ENCODE measurements at places on chromosomes 16 and 17. TPM values are rescaled to one million over a fixed set of nuclear protein-coding genes. Genes with fewer than 3 reads are reported as not detected.
A peak's percentile ranks its signal among the peaks of the same experiment; 100 is the strongest.

The KCNJ18 gene
- not detected for total RNA-seq

The VMO1 gene
- not detected for total RNA-seq

DNA sequence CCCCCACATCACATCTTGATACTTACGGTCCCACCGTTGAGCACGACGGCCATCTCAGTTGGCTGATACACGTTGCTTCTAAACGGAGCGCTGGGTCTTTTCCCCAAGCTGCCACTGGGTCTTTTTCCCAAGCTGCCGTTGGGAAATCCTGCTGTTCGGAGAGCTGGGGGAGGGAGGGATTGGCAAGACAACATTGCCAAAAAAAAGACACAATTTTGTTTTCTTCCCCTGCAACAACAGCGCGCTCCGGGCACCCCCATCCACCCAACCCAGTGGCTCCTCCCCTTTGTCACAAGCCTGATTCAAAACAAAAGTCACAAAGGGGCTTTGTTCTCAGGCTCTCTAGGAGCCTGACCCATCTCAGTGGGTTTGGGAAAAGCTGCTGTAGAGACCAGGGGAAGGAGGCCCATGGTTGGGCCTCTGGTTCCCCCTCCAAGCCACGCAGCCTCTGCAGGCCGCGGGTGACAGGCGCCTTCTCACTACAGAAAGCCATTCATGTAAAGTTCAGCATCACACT lies 22.8 kb downstream of the GPRC5B start:
- H3K27me3 ChIP-seq = no peaks in the 10 kb centered on the region
- no peak overlapping the region for H3K27ac ChIP-seq
- peaks cover 11% of the 10 kb centered on the region for H3K4me1 ChIP-seq
- H3K36me3 ChIP-seq = peaks cover 92% of the 10 kb centered on the region
- no peak overlapping the region for H3K4me3 ChIP-seq

DNA sequence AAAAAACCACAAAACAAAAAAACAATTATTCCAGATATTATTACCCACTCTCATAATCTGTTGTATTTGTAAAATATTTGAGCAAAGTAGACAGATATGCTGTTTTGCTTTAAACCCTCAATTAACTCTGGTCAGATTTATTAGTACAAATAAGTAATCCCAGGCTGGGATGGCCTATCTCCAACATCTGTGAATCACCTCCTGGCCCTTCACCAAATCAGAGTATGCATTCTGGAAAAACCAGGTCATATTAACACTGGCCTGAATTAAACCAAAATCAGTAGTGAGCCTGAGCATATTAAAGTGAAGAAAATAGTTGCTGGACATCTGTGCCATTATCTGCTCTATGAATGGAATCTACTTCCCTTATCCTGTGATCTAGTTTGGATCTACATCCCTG lies 41.0 kb downstream of the STAT3 start:
- H3K36me3 ChIP-seq = peaks cover 54% of the 10 kb centered on the region
- H3K27ac ChIP-seq = no peak overlapping the region
- H3K27me3 ChIP-seq = no peaks in the 10 kb centered on the region
- DNase-seq = peak; percentile 47

DNA sequence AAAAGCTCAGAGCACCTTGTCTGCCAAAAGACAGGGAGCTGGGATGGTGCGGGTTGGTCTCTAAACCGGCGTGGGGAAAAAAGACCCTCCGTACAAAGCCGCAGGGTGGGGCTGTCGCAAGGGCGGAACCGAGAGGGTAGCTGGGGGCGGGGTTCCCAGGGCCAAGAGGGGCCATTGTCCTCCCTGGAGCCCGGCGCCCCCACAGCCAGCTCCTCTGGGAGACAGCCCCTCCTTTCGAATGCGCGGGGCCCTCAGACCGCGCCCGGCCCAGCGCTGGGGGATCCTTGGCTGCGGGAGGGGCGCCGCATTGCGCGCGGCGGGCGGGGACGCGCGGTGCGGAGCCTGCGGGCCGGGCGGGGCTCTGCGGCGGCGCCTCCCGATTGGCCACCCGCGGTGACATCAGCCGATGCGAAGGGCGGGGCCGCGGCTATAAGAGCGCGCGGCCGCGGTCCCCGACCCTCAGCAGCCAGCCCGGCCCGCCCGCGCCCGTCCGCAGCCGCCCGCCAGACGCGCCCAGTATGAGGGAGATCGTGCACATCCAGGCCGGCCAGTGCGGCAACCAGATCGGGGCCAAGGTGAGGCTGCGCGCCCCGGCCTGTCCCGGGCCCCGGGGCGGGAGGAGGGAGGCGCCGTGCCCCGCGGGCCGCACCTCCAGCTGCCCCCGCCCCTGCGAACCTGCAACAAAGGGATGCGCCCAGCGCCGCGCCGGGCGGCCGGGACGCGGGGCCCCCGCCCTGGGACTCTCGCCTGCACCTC lies at the start of gene TUBB3:
TSS of gene TUBB3 (plus strand) at position 459 of the 756 bp plus-strand sequence. CDS start at position 519, 60 bp downstream.
- peaks cover 85% of the 10 kb centered on the region for H3K36me3 ChIP-seq
- H3K27me3 ChIP-seq = no peaks in the 10 kb centered on the region
- DNase-seq = peak; percentile 88
- peak within 1 kb of the TSS; percentile 88 for H3K27ac ChIP-seq

- no peaks in the 10 kb centered on the region for H3K27me3 ChIP-seq
- no peak overlapping the region for H3K27ac ChIP-seq
- no peaks in the 10 kb centered on the region for H3K36me3 ChIP-seq
- no peak overlapping the region for H3K4me3 ChIP-seq
Observed at GRCh38 chr16:10770907-10771306, 27.3 kb downstream of the NUBP1 start.

The PRR14 gene
- 47.4 TPM for total RNA-seq

- peaks cover 30% of the 10 kb centered on the region for H3K36me3 ChIP-seq
- peaks cover 52% of the 10 kb centered on the region for H3K27me3 ChIP-seq
- H3K4me3 ChIP-seq = peak overlapping the region; percentile 26
- H3K4me1 ChIP-seq = no peaks in the 10 kb centered on the region
- DNase-seq = no peak
Observed at GRCh38 chr16:177394-177822, 928 bp downstream of the HBA1 start.

GRCh38 chr16:30075503-30076275 lies at the start of gene PPP4C:
Gene PPP4C (plus strand): TSS chr16:30075994. CDS start chr16:30076378, 384 bp downstream.
- DNase-seq = peak; percentile 95
- peaks cover 84% of the 10 kb centered on the region for H3K36me3 ChIP-seq
- H3K4me1 ChIP-seq = peaks cover 23% of the 10 kb centered on the region
- peak within 1 kb of the TSS; percentile 88 for H3K27ac ChIP-seq

- peak; percentile 71 for DNase-seq
- peak within 1 kb of the TSS; percentile 56 for H3K27ac ChIP-seq
- peaks cover 35% of the 10 kb centered on the region for H3K36me3 ChIP-seq
- H3K4me3 ChIP-seq = peak within 1 kb of the TSS; percentile 74
- H3K4me1 ChIP-seq = no peaks in the 10 kb centered on the region
Observed at GRCh38 chr17:82065638-82066303, at the start of gene DUS1L. Gene DUS1L (minus strand): TSS chr17:82065804. CDS start chr17:82065059, 745 bp downstream.

The MAPK8IP3 gene
- 110 TPM for total RNA-seq

The C16orf92 gene
- not detected for total RNA-seq

The CA7 gene
- not detected for total RNA-seq

GRCh38 chr16:72787130-72787513 lies 260.8 kb downstream of the ZFHX3 start:
- peak overlapping the region; percentile 38 for H3K4me3 ChIP-seq
- peaks cover 12% of the 10 kb centered on the region for H3K4me1 ChIP-seq
- peaks cover 3% of the 10 kb centered on the region for H3K36me3 ChIP-seq
- H3K27me3 ChIP-seq = no peaks in the 10 kb centered on the region

DNA sequence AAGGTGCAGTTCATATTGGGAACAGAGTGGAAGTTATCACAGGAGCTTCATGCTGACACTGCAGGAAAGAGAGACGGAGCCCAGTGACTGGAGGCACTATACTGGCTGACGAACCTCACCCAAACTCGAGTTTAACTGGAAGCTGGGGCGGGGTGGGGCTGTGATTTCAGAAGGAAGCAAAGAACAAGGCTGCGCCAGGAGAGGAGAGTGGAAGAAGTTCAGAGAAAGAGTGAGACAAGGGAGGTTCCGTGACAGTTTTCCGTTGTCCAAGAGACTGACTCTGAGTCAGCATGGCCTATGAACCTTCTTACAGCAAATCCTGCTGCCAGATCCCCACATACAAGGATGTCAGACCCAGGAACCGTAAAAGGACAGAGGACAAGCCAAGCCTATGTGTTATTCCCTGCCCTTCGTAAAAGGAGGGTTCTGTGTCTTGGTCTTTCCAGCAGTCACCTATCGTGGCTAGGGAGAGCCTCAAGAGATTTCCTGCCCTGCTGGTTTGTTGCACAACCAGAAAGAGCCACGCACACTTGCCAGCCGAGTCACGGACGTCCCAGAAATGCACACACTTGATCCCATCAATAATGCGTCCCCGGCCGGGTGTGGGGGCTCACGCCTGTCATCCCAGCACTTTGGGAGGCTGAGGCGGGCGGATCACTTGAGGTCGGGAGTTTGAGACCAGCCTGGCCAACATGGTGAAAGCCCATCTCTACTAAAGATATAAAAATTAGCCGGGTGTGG lies 5.1 kb downstream of the PITPNA start:
- no peak overlapping the region for H3K27ac ChIP-seq
- no peak for DNase-seq
- H3K4me3 ChIP-seq = no peak overlapping the region
- peaks cover 14% of the 10 kb centered on the region for H3K36me3 ChIP-seq

DNA sequence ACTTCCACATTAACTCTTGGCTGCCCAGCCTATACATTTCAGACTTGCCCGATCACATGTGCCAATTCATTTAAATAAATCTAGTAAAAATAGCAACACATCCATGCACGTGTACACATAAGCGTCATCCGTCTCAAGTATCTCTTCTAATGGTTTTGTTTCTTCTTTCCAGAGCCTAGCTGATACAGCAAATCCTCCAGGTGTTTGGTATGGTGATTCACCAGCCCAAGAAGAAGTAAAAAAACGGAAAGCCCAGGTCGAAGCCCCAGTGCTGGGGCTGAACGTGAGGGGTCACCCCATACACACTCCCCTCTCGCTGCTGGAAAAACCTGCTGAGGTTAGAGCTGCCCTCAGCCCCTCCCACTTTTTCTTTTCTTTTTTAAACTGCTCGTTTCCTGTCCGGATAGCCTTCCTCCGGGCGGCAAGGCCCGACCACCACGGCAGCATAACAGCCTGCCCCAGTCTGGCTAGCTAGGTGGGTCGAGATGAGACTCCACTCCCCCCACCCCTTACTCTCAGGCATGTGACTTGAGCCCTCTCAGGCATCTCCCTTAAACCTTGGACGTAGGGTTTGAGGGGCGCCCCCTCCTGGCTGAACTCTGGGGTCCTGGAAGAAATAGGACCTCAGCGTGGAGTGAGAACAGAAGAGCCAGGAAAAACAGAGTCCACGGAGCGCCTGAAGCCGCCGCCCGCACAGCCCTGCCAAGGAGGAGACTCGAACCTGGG lies 13.9 kb upstream of the OR1F1 start:
- peak overlapping the region; percentile 33 for H3K4me3 ChIP-seq
- H3K27ac ChIP-seq = no peak overlapping the region
- peaks cover 87% of the 10 kb centered on the region for H3K27me3 ChIP-seq
- H3K4me1 ChIP-seq = peaks cover 28% of the 10 kb centered on the region
- H3K36me3 ChIP-seq = peaks cover 37% of the 10 kb centered on the region

The HS3ST2 gene
- total RNA-seq = not detected

- H3K4me3 ChIP-seq = no peak overlapping the region
- H3K27me3 ChIP-seq = peaks cover 72% of the 10 kb centered on the region
- DNase-seq = no peak
- H3K4me1 ChIP-seq = no peaks in the 10 kb centered on the region
Observed at GRCh38 chr17:57809879-57810278, 40.0 kb downstream of the MRPS23 start.

The TBX4 gene
- total RNA-seq = not detected

DNA sequence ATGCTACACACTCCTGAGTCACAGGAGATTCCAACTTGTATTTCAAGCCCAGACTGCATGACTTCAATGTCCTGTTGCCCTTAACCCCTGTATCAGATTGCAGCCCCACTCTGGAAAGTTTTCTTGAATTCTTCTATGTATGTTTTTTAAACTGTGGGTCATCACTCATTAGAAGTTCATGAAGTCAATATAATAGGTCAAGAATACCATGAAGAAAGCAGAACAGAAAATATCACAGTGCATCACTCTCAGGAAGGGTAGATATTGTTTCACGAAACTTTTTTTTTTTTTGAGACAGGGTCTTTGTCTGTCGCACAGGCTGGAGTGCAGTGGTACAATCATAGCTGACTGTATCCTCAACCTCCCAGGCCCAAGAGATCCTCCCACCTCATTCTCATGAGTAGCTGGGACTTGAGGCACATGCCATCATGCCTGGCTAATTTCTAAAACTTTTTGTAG lies 20.5 kb downstream of the PRKCB start:
- peaks cover 93% of the 10 kb centered on the region for H3K27me3 ChIP-seq
- H3K36me3 ChIP-seq = no peaks in the 10 kb centered on the region
- DNase-seq = no peak
- no peak overlapping the region for H3K27ac ChIP-seq

The CHST5 gene
- 0.42 TPM for total RNA-seq

DNA sequence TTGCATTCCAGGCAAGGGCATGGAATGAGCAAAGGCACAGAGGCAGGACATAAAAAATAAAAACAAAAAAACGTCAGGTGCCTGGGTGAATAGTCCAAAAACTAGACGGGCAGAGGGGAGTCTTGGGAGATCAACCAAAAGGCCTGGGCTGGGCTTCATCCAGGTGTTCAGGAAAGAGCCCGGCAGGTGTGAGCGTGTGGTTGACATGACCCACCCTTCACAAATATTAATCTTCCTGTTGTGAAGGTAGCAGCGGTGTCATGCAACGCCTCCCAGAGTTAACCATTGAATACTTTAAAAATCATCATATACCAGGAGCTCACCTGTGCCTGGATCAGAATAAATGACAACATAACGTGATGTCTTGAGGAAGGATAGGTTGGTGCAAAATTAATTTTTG lies 90.6 kb downstream of the USP22 start:
- H3K4me3 ChIP-seq = no peak overlapping the region
- peaks cover 27% of the 10 kb centered on the region for H3K27me3 ChIP-seq
- DNase-seq = no peak
- no peak overlapping the region for H3K27ac ChIP-seq
- H3K36me3 ChIP-seq = no peaks in the 10 kb centered on the region

- no peaks in the 10 kb centered on the region for H3K36me3 ChIP-seq
- H3K27ac ChIP-seq = no peak overlapping the region
- no peak for DNase-seq
- no peak overlapping the region for H3K4me3 ChIP-seq
- H3K4me1 ChIP-seq = peaks cover 12% of the 10 kb centered on the region
Observed at GRCh38 chr17:35784895-35785294, 10.5 kb downstream of the MMP28 start.

The ACE gene
- 5.9 TPM for total RNA-seq

GRCh38 chr16:11312718-11313492 lies 31.8 kb upstream of the PRM1 start:
- no peaks in the 10 kb centered on the region for H3K27me3 ChIP-seq
- peaks cover 10% of the 10 kb centered on the region for H3K4me1 ChIP-seq
- H3K27ac ChIP-seq = no peak overlapping the region
- H3K4me3 ChIP-seq = peak overlapping the region; percentile 6
- no peaks in the 10 kb centered on the region for H3K36me3 ChIP-seq
